ENCODE measurements at places on chromosomes 1 and 21.

- DNase-seq, result no peak
These were observed 136.6 kb upstream of the HMGB4 start for GRCh38 chr1:33727310-33727709.

DNA sequence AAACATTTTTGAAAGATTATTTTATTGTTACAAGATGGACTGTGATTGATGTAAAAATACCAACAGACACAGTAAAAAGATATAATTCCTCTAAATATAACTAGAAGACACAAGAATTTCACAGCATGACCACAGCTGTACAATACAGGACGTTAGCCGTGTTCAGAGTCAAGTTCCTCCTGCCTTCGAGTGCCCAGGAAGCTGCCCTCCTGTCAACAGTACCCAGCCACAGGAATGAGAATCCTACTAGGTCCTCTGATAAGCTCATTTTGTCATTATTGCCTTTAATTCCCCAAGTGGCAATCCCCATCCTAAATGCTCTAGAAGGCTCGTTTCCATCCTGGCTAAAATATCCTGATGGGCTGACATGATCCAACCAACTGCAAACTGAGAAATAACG is 16.4 kb upstream of the CAPN2 start:
- DNase-seq, result no peak

DNA sequence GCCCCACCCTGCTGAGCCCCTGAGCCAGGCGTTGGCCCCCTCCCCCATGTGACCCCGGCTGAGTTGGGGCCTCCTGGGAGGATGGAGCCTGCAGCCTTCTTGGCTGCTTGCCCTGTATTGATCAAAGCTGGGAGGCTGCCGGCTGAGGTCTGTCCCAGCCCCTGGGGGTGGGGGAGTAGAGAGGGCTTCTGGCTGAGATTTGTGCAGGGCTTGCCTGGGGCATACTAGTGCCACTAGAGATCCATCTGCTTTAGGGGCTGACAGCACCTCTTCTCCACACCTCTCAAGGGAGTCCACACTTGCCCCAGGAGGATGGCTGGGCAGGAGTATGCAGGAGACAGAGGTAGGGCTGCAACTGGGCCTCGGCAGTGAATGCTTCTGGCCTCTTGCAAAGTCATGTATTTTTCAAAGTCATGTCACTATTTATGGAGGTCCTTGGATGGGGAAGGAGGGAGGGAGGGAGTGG is 53.6 kb upstream of the SSBP3 start:
- no peak for DNase-seq

DNA sequence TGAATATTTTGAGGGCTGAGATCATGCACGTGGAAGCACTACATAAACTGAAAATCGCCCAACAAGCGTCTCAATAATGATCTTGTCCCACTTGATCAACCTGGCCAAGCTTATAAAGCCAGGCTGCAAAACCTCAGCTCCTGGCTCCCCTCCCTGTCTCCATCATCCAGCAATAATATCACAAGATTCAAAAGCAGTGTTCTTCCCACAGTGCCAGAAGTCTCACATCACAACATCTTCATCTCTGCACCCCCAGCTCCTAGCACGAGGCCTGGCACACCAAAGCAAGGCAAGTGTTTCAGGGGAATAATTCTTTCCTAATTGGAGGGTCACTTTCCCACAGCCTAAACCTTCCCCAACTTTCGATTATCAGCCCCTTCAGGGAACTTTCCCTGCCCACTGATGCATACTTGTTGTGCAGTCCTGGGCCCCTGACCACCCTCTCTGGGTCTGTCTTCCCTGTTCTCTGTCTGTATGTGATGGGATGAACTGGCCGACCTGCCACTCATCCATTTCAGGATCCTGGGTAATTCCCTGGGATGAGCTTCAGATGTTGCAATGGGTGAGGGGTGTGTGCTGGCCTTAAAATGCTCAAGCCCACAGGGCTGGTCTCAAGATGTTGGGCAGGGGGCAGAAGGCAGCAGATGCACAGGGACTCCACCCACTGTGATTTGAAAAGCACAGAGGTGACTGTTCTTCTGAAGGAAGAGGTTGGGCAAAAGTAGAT is 129.0 kb downstream of the DMRTB1 start:
- no peak for DNase-seq

- no peak for DNase-seq
These were observed 7.4 kb upstream of the TIAM1 start for GRCh38 chr21:31351438-31351837.

DNA sequence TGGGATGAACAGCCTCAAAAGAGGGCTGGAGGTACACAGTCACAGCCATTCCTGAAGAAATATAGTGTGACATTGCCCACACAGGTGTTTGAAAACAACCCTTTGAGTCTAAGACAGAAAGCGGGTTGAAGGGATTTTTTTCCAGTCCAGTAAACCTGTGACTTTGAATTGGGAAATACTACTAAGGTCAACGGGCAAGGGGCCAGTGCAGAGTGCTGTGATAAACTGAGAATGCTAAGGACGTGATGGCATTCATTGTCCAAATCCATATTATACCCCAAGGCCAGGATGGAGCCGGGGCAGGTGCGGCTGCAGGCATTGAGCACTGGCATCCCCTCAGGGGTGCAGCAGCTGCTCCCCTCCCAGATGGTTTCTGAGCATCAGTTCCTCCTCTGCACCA is 36.6 kb downstream of the KIAA0040 start:
- no peak for DNase-seq

GRCh38 chr1:30799233-30799511 is 41.6 kb upstream of the LAPTM5 start:
- DNase-seq, result no peak

- no peak for DNase-seq
These were observed 262.1 kb downstream of the AKT3 start for GRCh38 chr1:243587823-243588560.

GRCh38 chr1:61079296-61079897 is 3.0 kb upstream of the NFIA start:
- no peak for DNase-seq

- DNase-seq, result no peak
These were observed 12.8 kb downstream of the ZFP69B start for GRCh38 chr1:40462956-40463590.

DNA sequence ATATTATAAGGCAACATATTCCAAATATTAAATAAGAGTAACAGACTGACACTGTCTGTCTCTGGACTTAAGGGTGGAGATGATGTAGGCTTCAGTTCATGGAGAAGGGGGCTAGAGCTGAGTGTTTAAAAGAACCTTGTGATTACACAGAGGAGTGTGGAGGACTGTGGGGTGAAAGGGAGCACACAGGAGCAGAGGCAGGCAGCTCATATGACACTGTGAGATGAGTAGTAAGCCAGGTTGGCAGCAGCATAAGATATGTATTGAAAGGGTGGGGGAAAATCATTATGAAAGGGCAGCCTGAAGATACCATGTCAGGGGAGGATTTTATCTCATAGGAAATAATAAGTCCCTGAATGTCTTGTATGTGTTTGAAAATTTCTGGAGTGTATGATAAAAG is 104.5 kb downstream of the AK5 start:
- no peak for DNase-seq

DNA sequence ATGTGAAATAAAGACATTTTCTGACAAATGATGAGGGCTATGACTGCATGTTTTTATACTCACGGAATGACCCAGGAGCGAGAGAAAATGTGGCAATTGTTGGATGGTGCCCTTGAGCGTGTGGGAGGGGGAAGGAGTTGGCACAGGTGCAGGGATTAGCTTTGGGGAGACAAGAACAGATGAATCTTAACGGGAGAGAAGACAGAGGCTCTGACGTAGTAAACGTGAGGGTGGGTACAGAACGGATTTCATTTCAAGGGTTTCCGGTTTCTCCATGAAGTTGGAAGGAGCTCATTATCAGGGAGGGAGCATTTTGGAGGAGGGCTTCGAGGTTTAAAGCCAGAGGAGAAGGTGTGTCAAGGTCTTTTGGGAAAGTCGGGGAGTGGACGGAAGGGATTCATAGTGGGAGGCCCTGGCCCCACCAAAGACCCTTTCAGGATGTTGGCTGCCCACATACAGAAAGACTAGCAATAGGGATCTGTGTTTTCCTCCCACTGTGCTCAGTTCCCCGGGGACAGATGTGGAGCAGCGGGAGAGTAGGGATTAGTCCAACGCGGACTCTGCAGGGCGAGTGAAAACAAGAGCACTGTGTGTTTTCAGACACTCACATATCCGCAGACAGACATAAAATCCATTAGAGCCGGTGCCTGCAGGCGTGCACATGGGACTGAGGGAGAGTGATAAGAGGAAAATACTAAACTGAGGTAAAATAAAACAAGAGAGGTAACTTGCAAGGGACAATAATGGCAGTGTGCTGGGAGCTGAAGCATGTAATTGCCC is 584.1 kb downstream of the AJAP1 start:
- no peak for DNase-seq

DNA sequence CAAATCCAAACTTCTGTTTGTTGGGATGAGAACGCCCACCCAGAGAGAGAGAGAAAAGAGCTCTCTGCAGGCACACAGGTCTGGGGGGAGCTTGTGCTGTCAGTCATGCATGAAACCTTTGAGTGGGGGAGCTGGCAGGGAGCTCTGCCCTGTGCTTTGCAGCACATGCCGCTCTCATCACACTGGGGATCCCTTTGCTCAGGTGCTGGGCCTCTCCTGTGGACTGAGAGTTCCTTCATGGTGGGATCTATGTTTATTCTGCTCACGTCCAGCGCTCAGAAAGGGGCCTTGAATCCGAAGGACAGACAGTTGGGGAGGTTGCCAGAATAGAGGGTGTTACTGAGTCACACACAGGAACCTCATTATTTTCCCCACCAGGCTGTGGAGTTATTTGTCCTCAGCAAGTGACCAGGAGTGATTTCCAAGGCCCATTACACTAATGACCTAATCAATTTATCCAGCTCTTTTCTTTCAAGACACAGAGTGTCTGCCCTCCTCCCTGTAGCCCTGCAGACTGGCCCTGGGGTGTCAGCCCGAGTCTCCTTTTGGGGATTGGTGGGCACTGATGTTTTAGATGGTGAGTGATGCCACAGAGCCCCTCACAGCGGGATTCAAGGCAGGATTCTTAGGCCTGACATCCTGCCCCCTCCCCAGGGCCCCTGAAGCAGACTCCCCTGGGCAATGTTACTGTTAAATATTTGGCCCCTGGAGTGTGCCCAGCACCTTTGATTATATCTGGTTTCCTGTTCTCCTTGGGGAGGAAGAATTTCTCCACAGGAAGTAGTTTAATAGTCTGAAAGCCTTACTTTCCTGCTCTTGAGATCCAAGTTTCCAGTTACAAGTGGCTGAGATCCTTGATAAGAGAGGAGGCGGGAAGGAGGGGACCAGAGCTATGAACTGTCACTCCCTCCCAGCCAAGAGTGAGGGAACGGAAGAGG is 22.3 kb downstream of the MYBPH start:
- no peak for DNase-seq

- no peak for DNase-seq
These were observed 648.1 kb downstream of the PLPP3 start for GRCh38 chr1:55931081-55931940.

- DNase-seq, result no peak
These were observed 153.0 kb downstream of the TNFSF18 start for GRCh38 chr1:172897738-172898137.

Measured in stimulated activated CD4-positive, alpha-beta T cell treated with anti-CD3 and anti-CD28 coated beads, Interleukin-2, amount 100 ng/mL, for 24 hours (primary cell).